ENCODE measurements at places on chromosomes 3 and 15.

- no peak for DNase-seq
These were observed 48.1 kb upstream of the CDV3 start for GRCh38 chr3:133525435-133525834.

- DNase-seq = no peak
These were observed 148.9 kb upstream of the TSPAN3 start for GRCh38 chr15:77219841-77220240.

DNA sequence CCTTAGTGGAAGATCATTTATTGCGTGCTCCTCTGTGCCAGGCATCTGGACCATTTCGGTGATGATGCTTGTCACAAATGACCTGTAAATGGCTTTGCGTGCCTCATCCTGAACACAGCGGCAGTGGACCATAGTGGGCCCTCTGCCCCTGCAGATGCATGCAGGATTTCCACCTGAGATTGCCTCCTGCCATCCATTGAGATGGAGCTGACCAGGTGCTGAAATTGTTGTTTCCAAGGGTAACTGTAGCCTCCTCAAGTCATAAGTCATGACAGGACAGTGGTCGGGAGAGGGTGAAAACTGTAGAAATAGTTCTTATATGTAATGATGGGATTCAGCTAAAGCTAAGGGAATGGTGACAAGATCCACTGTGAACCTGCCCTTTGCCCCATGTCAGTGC lies 35.5 kb downstream of the CLSTN2 start:
- no peak for DNase-seq

DNA sequence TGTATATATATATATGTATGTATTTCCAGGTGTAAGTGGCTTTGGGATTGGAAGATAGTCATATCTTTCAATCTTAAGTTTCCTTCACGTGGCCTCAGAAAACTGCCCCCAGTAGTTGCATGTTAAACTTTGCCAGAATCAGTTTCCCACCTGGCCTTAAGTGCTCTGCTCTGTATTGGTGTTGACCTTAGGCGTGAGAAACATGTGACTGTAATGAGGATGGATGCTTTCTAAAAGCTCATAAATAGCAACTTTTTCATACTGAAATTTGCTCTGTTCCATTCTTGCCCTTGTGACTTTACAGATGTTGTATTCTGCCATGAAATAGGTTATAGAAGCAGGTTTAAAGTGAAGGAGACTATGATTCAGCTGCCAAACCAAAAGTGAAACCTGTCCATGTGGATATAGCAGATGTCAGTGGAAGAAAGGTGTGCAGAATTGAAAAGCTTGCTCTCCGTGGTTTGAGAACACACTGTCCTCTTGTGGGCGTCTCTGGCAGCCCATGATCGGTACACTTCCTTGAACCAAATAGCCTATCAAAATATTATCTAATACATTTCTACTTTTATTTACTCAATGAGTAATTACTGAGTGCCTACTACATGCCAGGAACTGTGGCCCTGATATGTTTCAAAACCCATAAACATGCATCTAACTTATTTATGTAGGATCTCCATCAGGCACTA lies 15.8 kb downstream of the SCG5 start:
- no peak for DNase-seq

DNA sequence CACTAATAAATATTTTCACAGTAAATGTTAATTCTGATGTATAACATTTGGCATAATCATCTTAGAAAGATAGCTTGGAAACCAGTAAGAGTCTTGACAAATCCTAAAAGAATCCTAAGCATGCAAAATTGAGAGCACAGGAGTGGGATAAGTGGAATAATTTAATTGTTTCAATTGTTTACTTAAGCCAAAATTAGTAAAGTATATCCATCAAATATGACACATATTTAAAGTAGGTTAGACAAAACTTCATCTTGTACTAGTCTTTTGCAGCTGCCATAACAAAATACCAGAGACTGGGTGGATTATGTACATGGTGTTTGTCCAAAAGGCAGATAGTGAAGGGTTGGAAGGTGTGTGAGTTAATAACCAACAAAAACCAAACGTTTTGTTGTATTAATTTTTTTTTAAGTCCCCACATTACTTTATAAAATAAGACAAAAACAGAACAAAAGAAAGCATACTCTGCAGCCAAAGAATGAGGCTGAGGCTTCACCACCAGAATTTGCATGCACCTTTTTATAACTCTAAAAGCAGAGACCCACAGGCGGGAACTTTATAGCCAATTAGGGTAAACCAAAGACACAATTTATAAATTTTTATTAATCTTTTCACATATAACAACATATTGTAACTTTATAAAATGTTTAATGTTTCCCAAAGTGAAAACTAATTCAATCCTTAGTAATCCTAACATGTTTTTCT lies 41.9 kb upstream of the CD200R1L start:
- DNase-seq = no peak

- no peak for DNase-seq
These were observed 879 bp upstream of the EIF5A2 start for GRCh38 chr3:170909129-170909903.

- no peak for DNase-seq
These were observed 5.2 kb upstream of the SSUH2 start for GRCh38 chr3:8649757-8650156.

GRCh38 chr3:106593381-106593780 lies 724.6 kb upstream of the CBLB start:
- DNase-seq = no peak
